ENCODE measurements at places on chromosomes 7 and 10. TPM values are rescaled to one million over a fixed set of nuclear protein-coding genes. Genes with fewer than 3 reads are reported as not detected.

GRCh38 chr7:152046531-152046930 lies 21.1 kb downstream of the GALNT11 start:
- no peak for DNase-seq

BEND7 gene
- 31.1 TPM for total RNA-seq

GRCh38 chr10:99700649-99701048 lies 31.3 kb downstream of the COX15 start:
- no peak for DNase-seq

UTF1 gene
- total RNA-seq: not detected

DNA sequence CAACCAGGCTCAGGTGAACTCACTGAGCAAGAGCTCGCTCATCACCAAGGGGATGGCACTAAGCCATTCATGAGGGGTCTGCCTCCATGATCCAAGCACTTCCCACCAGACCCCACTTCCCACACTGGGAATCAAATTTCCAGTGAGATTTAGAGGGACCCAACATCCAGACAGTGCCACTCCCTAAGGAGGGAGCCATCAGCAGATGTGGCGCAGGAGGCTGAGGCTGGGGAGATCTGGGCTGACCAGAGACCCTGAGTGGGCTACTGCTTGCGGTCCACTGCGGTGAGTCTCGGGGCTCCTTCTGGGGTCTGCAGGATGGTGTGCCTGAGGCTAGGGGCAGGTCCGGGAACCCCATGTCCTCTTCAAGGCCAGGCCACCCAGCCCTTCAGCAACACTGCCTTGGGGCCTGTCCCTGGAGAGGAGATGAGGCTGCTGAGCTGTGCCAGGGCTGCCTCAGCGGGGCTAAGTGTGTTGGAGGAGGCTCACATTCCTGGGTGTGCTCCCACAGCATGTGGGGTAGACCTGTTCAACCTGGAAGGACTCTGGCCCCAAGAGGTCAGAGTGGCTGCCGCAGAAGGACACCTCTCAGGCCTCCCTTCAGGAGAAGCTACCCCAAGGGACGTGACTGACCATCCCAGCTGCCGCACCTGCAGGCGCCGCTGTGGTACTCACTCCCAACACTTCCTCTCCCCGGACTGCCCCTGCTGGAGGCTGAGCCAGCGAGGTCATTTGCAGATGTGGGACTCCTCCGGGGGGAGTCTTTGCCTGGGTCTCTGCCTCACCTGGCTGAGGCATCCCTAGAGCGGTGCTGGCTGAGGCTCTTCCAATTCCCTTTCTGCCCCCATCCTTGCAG lies 22.3 kb upstream of the PCBD1 start:
- peak; percentile 40 for DNase-seq

DNA sequence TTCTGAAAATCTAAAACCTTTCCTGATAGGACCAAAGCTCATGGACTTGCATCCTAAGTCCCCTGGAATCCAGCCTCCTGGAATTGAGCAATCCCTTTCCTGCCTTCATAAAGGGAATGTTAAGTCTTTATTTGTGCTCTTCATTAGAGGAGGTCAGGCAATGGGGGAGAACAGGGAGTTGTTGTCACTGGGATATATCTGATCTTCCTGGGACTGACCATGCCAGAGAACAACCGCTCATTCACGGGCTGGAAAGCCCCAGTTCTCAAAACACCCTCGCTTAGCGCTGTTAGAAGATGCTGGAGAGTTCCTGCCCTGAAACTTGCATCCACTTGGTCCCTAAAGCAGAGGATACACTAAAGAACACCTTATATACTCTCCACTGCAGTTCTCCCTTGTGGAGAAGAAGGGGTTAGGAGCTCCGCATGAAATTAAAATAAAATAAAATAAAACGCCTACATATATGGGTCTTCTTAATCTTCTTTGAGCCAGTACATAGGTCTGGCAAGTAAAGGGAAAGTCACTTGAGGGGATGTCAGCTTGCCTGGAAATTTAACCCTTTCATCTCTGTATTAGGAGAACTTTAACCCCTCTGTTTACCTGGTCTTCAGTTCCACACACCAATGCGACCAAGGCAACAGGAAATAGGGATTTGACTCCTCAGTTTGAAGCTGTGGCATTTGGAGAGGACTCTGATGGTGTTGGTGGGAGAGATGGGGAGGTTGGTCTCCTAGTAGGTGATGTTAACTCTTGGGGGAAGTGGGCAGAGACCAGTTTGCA lies 1.2 kb downstream of the SORCS1 start:
- no peak for DNase-seq

All from upper lobe of right lung (tissue), 1 donor.